ENCODE measurements at places on chromosomes 2 and 18. TPM values are rescaled to one million over a fixed set of nuclear protein-coding genes. Genes with fewer than 3 reads are reported as not detected.

- DNase-seq, result peak; percentile 37
Observed at GRCh38 chr2:41928526-41928925, 119.3 kb upstream of the PKDCC start.

GRCh38 chr2:106816974-106817373 is 69.0 kb downstream of the ST6GAL2 start:
- DNase-seq, result no peak

- no peak for DNase-seq
Observed at GRCh38 chr2:86825693-86826381, 35.1 kb upstream of the CD8A start.

DNA sequence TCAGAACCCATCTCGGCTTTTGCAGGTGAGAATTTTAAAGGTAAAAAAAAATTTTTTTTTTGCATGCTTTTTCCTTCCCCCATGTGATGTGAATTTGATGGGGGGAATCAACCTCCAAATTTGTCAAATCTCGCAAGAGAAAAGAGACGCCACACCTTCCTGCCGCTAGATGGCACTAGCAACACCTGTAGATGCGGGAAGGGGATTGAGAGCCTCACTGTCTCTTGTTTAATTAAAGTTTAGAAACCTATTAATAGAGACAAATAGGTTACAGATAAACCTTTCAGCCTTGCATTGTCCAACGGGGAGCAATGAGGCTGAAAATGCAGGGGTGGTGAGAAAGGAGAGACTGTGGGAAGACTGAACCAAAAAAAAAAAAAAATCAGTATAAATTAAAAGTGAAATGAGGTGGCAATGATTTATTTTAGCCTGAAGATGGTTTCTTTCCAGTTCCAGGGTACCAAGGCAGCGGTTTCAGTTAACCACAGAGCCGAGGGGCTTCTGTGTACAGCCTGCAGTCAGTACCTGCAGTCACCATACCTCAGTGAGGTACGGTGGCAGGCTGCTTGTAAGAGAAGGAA is 84.6 kb downstream of the NRP2 start:
- DNase-seq, result peak; percentile 48

- DNase-seq, result no peak
Observed at GRCh38 chr18:38023871-38024270, 458.3 kb upstream of the CELF4 start.

- no peak for DNase-seq
Observed at GRCh38 chr18:51398104-51398503, 200.6 kb upstream of the MEX3C start.

DNA sequence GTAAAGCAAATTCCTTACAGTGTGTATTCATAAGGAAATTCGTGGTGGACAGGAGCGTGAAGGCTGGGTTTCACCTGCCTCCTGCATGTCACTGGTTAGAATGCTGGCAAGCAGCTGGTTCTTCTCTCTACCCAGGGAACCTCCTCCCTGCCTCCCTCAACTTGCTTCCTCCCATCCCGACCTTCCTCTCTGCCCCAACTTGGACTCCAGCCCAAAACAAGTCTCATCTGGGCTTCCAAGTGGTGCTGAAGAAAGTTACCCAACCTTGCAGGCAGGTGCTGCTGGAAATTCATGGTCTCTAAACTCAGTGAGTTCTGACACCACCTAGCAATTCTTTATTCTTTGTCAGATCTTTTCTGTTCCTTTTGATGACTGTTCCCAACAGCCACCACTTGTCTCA is 184.5 kb downstream of the BCL2 start:
- DNase-seq, result no peak

GRCh38 chr2:59449274-59449673 is 1104.2 kb downstream of the BCL11A start:
- no peak for DNase-seq

- DNase-seq, result no peak
Observed at GRCh38 chr2:6835467-6835866, 30.2 kb downstream of the CMPK2 start.

Gene VAMP5
- 0.77 TPM for total RNA-seq

Gene SERPINB10
- 1.0 TPM for total RNA-seq

- DNase-seq, result no peak
Observed at GRCh38 chr2:186410802-186411201, 75.3 kb upstream of the ZC3H15 start.

GRCh38 chr2:95292623-95293260 is 4.4 kb upstream of the KCNIP3 start:
- DNase-seq, result peak; percentile 14

Gene CYP27C1
- 0.08 TPM for total RNA-seq

GRCh38 chr2:161116509-161116908 is 43.7 kb upstream of the TANK start:
- no peak for DNase-seq

- DNase-seq, result no peak
Observed at GRCh38 chr2:187684174-187684573, 129.9 kb upstream of the TFPI start.

GRCh38 chr2:231786177-231786916 is at the start of gene COPS7B:
Gene COPS7B, plus strand, starts transcription at chr2:231786445. Its CDS starts 2,126 bp downstream, at chr2:231788571.
- DNase-seq, result peak; percentile 56

Gene ABHD1
- 0.12 TPM for total RNA-seq

DNA sequence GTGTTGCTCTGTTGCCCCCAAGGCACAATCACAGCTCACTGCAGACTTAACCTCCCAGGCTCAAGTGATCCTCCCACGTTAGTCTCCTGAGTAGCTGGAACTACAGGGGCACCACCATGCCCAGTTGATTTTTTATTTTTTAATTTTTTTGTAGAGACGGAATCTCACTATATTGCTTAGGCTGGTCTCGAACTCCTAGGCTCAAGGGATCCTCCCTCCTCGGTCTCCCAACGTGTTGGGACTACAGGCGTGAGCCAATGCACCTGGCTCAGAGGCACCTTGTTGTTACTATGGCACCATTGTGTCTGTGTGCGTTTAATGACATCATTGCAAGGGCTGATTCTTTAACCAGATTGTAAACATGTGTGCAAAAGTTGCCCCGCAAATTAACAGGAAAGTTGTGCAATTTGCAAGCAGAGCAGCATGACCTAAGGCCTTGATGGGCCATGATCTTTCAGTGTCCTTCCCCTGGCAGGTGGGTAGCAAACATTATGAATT is 22.6 kb downstream of the TCF23 start:
- DNase-seq, result no peak

All from H4 (cell line).